ENCODE measurements at places on chromosomes 3 and 15.

DNA sequence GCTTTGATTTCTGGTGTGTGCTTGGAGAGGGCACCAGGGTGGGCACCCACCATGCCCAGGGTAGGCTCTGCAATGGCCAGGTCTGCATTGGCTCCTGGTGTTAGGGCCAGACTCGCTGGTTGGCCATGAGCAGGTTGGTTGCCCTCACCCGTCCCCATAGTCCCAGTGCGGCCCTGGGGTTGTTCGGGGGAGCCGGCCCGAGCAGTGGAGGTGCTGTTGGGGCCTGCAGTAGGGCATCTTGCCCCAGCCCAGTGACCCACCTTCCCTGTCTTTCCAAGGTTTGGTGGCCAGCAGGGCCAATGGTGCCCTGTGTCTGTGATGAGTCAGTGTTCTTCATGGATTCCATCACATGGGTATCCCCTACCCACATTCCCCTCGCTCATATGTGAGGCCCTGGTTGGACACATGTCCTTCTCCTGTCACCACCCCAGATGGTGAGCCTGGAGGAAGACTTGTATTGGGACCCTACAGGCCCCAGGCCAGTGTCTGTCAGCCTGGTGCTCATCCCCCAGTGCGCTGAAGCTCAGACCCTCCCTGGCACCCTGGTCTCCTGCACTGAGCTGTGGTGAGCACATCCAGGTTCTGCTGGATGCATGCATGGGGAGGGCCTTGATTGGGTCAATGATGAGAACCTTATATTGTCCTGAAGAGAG lies 190.1 kb downstream of the UBE3A start:
- peak; percentile 11 for DNase-seq

DNA sequence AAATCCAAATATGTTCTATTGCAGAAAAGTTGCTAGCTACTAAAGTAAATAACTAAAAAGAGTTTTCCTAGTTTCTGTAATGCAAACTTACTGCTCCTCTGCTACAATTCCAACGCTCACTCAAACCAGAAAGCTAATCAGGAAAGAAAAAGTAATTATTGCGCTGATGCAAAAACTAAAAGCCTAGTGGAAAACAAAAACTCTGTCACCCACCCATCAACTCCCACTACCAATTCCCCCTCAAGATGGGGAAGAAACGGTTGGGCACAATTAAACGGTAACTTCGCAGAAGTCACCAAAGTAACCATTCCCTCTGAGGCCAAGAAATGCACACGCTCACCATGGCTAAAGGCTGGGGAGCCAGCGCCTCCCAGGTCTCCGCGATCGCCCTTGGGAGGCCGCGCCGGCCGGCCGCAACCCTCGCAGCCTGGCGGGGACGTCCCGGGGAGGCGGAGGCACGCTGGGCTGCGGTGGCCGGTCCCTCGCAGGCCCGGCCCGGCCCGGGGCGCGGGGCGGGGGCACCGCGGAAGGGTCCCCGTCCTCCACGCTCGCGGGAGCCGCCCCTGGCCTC lies 684 bp downstream of the SLTM start:
- no peak for DNase-seq

DNA sequence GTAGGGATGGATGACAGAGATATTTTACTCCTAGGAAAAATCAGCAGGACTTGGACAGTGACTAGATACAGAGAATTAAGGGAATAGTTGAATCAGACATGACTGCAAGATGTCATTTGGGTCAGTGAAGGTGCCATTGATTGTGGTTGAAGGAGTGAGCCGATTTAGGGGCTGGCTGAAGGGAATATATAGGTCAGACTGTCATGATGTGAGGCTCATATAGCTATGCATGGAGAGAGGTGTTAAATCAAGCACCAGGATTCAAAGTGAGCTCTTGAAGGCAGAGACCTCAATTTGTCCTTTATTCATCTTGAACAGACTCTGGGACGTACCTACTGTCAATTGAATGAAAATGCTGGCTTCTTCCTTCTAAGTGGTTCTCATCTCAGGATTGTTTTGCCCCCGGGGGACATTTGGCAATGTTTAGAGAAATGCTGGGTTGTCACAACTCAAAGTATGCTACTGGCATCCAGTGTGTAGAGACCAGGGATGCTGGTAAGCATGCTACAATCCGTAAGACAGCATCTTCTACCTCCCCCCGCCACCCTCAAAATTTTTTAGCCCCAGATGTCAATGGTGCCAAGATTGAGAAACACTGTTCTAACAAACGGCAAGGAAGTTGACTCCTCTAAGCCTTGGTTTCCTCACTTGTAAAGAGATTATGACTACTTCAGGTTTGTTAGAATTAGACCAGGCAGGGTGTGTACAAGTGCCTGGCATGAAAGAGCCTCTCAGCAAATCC lies 7.8 kb downstream of the ATP2C1 start:
- no peak for DNase-seq

DNA sequence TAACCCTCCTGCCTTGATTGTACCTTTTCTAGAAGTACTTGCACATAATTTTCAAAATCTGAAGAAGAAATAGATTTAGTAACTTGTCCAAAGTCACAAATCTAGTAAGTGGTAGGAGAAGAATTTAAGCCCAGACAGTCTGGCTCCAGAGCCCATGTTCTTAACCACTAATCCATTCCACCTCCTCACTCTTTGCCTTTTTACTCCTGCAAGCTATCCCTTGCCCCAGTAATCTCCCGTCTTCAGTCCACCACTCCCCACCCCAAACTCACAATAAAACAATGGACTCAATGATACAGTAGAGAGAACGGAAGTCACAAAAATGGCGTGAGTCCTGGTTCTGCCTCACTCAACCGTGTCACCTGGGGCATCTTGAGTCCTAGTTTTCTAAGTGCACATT lies 48.7 kb downstream of the SETMAR start:
- no peak for DNase-seq

Data from posterior cingulate gyrus (tissue), 11 donors.